ENCODE measurements at places on chromosomes 12 and 14.

- no peak for DNase-seq
These were observed 24.4 kb downstream of the SLC8B1 start for GRCh38 chr12:113310489-113310888.

DNA sequence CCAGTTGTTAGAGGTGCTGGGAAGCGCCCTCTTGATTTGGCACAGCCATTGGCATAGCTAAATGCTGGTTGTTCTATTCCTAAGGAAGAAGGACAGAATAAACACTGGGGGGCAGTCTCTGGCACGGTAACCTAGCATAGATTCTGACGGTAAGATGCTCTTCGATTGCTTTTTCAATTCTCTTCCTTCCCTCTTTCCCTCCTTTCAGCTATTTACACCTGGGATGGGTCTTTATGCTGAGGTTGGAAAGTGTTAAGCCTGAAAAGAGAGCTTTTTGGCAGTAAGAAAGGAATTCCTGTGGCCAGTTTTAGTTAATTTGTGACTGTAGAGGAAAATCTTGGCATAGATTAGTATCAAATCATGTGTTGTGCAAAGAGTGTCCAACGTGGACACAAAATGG, 162.8 kb downstream of the SNAPC1 start:
- peak; percentile 15 for DNase-seq

- no peak for DNase-seq
These were observed 5.6 kb upstream of the GUCY2C start for GRCh38 chr12:14701809-14702568.

DNA sequence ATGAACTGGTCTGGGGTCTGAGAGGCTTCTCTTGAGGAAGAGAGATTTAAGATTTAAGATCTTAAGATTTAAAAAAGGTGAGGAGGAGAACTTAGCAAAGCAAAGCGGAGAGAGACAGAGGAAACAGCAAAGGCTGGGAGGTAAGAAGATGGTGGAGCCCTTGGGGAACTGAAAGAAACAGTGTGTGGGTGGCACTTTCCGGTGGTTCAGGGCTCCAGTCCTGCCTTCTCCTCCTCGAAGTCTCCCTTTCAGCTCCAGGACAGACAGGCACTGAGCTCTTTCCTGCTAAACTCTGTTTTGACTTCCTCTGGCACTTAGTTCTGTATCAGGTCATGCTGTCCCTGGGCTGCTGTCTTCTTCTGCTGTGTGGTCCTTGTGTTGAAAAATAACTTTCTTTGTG, 298.7 kb upstream of the SRRM4 start:
- DNase-seq: peak; percentile 26

GRCh38 chr14:105888784-105889665, 362.6 kb downstream of the TMEM121 start:
- no peak for DNase-seq

DNA sequence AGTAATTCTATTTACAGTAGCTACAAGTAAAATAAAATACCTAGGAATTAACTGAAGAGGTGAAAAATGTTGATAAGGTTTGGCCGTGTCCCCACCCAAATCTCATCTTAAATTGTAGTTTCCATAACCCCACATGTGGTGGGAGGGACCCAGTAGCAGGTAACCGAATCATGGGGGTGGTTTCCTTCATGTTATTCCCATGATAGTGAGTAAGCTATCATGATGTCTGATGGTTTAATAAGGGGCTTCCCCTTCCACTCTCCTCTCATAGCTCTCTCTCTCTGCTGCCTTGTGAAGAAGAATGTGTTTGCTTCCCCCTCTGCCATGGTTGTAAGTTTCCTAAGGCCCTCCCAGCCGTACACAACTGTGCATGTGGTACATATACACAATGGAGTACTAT, 1170.7 kb downstream of the BCL11B start:
- no peak for DNase-seq
